SK-N-MC (cell line): ENCODE measurements at places on chromosomes 12 and 14.

DNA sequence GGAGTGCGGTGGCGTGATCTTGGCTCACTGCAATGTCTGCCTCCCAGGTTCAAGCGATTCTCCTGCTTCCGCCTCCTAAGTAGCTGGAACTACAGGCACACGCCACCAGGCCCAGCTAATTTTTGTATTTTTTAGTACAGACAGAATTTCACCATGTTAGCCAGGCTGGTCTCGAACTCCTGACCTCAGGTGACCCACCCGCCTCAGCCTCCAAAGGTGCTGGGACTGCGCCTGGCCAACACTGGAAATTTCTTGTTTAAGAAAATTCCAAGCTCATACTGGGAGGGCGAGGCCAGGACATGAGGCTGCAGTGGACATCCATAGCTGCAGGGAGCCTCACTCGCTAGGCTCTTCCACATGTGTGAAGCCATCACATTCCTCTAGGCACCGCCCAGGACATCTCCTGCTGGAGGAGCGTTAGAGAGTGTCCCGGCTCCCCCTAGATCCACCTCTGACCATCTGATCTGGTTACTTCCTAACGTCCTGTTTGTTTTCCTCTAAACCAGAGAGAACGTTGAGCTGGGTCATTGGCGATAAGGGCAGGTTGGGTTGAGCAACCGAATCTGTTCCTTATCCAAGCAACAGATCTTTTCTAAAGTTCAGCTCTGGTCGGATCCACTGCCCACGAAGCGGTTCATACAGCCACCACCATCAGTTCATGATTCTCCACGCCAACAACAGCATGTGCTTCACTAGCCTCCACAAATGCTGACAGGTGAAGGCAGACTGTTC lies 108.2 kb upstream of the MED13L start:
- DNase-seq: no peak

DNA sequence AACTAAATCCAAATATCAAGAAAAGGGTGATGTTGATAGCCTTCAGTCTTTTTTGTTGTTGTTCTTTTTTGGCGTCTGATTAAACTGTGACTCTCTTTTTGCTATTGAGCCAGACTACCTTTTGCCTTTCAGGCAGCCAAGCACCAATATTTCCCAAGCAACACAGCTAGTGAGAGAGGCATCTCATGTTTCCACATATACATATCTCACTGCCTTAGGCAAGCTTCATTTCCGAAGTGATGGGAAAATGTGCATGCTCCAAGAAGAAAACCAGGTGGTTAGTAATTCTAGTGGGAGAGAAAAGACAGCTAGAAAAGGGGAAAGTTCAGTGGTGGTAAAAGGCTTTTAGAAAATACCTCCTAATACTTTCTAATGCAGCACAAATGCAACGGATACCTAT lies 277.7 kb downstream of the TMTC2 start:
- no peak for DNase-seq

GRCh38 chr12:11922361-11922760 lies 148.4 kb upstream of the BCL2L14 start:
- DNase-seq: no peak

GRCh38 chr12:109566424-109566823 lies 6.9 kb downstream of the MMAB start:
- DNase-seq: no peak

DNA sequence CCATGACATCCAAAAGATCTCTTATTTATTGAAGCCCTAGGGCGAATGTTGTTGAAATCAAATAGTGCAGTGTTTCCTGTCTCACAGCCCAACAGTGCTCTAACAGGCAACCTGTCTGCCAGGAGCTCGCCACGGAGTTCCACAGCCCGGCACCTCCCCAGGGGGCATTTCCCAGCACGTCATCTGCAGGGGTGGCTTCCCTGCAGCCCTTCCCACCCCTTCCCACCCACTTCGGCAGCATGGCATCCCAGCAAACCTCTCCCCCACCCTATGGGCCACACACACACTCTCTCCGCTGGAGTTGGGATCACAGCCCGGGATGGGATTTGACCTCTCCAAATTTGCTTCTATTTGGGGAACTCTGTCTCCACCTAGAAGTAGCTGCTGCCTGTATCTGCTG lies 62.7 kb upstream of the C14orf180 start:
- DNase-seq: no peak

DNA sequence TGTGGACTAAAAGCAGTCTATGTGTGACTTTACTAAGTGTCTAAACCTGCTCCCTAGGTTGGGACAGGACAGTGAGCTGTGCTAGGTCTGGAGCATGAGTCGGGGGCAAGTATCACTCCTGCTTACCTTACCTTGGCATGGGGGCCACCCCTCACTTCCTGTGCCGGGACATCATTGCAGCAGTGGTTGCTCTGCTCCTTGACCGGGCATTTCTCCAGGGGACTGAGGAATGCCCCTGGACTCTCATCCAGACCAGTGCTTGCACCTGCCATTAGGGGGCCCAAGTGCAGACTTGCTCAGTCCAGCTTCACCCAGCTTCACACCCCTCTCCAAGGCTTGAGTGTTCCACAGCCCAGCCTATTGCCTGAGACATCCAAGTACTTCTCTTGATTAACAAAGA lies 84.7 kb upstream of the NELL2 start:
- no peak for DNase-seq

DNA sequence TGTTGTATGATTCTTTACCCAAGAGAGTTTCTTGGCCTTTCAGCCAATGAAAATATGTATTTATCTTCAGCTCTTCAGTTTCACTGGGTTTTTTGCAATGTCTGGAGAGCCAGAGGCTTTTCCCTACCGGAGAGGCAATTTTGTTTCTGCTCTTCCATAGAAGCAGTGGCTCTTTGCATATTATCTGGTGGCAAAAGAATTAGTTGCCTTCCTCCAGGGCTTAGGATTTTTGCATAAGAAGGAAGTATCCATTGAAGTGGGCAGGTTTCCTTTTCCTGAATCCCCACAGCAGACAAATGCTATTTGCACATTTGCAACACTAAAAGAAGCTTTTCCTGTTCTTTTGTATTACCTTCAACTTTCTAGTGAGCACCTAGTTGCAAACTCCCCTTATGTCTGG lies 75.2 kb downstream of the NTS start:
- peak; percentile 20 for DNase-seq

GRCh38 chr14:69695322-69696203 lies 71.4 kb upstream of the SRSF5 start:
- no peak for DNase-seq

DNA sequence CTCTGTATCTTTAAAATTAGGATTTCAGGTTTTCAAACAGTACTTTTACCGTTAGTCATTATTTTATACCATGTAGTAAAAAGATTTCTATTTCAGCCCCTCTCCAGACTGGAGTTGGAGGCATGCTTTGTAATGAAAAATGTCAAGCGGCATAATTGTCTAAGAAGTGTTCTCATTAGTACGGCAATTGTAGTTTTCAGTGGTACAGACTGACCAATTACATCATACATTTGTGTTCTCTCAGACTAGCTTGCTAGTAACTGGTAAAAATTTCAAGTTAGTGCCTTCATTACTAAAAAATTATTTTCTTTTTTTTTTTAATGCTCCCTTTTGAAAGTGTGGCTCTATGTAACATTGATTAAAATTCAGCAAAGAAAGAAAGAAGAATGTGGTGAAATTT lies 4.5 kb downstream of the USP30 start:
- DNase-seq: no peak

- DNase-seq: no peak
Measured at GRCh38 chr14:63248211-63248610, 44.0 kb downstream of the RHOJ start.

- no peak for DNase-seq
Measured at GRCh38 chr12:34298176-34298970, 276.1 kb downstream of the ALG10 start.

- DNase-seq: no peak
Measured at GRCh38 chr14:47270715-47271114, 404.7 kb downstream of the MDGA2 start.

DNA sequence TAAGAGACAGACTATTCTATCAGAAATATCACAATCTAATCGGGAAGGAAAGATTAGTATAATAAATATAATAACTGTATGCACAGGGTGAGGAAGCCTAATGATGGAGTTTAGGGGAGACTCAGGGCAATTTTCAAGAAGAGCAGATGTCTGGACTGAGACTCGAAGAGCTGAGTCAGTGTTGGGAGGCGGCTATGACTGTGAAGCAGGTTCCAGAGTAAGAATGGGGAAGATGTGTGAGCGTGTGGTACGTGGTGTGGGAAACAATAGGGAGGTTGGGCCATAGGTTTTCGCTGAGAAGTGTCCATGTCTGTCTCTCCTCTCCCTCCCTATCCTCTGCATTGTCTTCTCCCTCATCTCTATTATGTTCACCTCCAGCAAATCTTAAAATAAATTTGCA lies 85.6 kb downstream of the LMO3 start:
- no peak for DNase-seq

GRCh38 chr14:76273346-76273745 lies 102.6 kb upstream of the ESRRB start:
- DNase-seq: no peak

GRCh38 chr14:36027354-36027753 lies 149.2 kb downstream of the PTCSC3 start:
- DNase-seq: no peak

DNA sequence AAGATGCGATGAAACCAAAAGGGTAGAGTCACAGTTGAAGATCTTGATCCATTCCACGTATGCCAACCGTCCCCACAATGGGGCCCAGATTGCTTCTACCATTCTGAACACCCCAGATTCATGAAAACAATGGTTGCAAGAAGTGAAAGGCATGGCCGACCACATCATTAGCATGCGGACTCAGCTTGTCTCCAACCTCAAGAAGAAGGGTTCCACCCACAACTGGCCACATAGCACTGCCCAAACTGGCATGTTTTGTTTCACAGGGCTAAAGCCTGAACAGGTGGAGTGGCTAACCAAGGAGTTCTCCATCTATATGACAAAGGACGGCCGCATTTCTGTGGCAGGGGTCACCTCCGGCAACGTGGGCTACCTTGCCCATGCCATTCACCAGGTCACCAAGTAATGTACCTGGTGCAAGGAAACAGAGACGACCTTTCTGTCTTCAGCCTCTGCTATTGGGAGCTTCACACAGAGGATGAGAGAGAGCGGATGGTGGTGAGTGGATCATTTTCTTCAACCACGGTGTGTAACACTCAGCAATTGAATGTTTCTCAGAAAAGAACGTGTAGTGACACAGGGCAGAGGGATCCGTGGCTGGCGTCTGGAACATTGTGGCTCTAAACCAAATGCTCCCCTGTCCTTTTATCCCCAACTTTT lies 26.8 kb upstream of the CLEC2D start:
- no peak for DNase-seq

DNA sequence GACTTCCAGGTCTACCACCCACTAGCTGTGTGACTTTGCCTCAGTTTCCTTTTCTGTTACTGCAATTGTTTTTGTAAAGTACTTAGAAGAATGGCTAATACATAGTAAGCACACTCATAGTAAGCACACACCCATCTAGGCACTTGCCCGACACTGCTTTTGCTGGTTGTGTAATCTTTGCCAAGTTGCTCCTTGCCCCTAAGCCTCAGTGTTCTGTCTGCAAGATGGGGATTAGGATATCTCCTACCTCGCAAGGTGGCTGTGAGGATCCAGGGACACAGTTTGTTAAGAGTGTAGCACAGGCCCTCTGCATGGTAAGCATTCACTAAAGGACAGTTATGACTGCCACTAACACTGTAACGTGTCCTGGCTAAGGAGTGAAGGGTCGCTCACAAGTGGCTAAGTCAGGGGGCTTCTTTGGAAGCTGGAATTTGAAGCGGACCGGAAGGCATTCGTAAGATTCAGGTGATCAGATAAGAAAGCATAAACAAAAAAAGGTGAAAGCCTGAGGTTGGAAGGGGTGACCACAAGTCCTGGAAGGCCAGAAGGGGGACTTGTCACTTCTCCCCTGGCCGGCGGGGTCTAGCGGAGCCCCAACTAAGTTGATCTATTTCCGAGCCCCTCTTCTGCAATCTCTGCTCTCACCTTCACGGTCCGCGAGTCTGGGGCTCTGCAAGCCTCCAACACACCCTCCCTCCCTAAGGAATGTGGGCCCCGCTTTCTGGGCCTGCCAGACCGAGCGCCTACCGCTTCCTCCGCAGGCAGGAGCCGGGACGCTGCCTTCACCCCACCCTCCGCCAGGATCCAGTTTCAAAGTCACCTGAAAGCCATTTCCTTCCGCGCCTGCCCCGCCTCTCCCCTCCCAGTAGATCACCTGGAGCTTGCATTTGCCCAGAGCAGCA lies 1.5 kb upstream of the PLEKHG3 start:
- DNase-seq: no peak

DNA sequence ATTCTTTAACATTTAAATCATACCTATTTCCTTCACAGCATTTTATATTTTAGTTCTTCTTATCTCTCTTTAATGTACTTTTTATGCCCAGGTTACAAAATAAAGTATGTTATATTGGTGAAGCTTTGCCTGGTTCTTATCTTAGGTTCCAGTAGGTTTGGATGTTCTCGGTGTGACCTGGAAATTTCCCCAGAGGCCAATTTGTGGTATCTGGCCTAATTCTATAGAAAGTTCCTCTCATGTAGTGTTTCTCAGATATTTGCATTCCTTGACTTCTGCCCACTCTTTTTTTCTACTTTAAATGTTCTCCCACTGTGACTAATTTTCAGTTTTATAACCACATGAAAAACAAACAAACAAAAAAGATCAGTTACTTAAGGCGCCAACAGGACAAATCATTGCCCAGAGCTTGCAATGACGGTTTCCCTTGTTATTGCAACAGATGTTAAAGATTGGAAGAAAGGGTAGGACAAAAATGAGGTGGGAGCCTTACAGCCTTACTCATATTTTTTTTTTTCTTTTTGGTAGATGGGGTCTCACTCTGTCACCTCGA lies 41.2 kb upstream of the PPM1H start:
- no peak for DNase-seq

DNA sequence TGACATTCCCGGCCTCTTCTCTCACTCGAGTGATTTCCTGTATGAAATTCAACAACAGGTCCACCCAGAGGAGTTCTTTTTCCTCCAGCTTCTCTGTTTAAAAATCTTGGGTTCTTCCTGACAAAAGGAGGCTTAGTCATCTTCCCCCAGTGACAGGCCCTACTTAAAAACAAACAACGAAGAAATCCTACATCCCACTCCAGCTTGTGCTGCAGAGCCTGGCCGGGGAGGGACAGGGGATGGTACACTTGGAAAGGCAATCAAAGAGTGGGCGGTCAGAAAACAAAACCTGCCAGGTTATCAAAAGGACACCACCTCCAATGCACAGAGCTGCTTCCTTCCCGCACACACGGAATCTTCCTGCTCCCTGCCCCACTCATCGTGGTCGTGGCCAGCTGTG lies 101.3 kb downstream of the CACNA1C start:
- no peak for DNase-seq

GRCh38 chr12:14190694-14191093 lies 174.8 kb upstream of the ATF7IP start:
- DNase-seq: no peak

DNA sequence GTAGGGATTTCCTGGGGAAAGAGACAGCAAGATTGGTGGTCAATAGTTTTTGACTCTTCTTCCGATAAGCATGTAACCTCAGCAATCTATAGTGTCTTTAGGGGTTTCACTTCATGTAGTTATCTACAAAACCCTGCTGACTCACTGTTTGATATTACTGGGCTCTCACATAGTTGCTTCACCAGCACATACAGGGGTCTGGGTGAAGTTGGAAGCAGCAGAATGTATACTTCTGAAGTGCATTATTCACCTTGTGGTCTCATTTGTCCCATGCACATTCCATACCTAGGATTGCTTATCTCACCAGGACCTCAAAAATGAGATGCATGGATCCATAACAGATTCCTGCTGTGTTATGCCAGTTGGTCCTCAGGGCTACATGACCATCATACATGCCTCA lies 280.0 kb downstream of the LRIG3 start:
- DNase-seq: no peak

GRCh38 chr14:40447017-40447416 lies 1014.8 kb upstream of the FBXO33 start:
- no peak for DNase-seq
